ENCODE measurements at places on chromosomes 2 and 18.

- no peak for DNase-seq
Observed at GRCh38 chr2:222756362-222756831, 84.9 kb downstream of the MOGAT1 start.

DNA sequence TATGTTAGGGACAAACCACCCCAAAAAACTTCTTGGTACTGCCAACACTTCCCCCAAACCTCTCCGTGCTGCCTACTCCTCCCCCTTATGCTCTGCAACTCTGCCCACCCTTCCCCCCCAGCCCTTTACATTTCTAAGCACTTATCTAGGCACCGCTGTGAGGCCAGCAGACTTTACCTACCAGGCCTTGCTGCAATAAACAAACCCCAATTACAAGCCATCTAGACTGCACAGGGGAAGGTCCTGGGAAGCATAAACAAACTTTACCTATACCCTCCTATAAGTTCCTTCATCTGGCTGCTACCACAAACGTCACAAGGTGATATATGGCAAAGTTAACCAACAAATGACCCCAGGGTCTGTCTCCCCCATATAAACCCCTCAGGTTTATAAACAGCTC lies 259.4 kb upstream of the GULP1 start:
- no peak for DNase-seq

DNA sequence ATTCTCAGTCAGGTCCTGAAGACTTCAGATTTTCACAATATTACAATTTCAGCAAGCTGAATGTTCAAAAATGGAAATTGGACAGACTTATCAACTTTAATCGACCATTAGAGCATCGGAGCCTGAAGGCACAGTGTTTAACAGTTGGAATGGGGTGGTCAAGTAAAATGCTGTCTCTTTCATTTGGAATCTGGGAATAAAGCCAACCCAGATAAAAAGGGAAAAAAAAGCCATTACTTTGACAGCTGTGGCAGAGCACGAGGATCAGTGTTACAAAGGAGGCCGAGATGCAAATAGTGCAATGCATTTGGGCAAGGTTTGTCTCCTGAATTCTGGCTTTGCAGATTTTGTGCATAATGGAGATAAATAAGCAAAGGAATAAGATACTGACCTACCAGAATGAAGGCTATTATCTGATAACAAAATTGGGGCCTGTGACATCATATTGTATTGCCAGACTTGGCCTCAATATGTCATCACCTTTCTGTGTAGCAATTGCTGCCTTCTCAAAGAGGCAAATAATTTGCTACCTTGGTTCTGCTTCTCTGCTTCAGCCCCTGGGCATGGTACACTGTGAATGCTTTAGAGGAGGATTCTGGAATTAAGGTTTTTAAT lies 277.5 kb upstream of the KLHL29 start:
- no peak for DNase-seq

DNA sequence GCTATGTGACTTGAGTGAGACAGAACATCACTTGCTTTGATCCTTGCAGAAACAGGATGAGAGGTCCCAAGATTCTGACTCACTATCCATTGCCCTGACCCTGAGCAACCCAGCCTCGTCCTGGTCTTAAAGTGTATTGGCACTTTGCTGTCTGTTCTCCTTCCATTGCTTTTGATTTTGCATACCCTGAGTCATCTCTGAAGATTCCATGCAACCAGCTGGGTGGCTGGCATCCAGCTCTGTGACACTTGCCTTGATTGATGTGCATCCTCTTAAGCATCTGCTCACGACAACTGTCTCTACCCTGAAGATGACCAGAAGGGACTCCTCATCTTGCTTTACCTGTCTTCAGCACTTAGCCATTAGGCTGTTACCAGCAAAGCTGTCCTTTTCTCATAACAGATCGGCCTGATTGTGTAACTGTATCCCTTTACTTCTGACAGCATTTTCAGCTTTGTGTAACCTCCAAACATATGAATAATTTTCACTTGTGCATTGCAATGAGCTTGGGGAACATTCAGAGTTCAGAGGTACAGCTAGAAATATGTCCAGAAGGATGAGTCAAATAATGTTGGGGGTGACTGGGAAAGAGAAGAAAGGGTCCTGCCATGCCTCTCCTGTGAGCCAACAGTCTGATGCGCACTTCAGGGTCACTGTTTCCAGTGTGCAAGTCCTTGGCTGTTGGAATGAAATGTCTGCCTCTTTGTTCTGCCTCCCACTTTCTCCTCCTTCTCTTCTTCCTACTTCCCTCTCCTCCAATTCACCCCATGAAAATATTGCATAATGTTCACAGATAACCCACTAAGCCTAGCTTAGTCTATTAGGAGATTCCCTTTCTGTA lies 249.7 kb upstream of the OSR1 start:
- no peak for DNase-seq

- DNase-seq = no peak
Observed at GRCh38 chr18:54147439-54147838, 77.0 kb downstream of the MBD2 start.

DNA sequence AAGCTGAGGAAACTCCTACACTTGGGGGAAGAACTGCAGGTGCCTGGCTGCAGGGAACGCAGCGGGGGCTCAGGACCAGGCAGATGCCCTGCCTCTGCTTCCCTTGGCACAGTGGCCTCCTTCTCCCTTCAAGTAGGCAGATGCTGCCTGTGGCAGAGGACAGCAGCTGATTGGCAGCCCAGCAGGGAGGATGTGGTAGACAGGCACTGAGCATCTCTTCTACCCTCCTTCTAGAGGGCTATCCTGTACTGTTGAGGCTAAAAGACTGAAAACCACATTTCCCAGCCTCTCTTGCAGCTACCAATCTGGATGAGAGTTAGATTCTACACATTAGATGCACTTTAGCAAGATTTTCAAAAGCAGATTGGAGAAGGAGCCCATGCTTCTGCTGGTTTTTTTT lies 105.7 kb downstream of the MSH2 start:
- DNase-seq = no peak

DNA sequence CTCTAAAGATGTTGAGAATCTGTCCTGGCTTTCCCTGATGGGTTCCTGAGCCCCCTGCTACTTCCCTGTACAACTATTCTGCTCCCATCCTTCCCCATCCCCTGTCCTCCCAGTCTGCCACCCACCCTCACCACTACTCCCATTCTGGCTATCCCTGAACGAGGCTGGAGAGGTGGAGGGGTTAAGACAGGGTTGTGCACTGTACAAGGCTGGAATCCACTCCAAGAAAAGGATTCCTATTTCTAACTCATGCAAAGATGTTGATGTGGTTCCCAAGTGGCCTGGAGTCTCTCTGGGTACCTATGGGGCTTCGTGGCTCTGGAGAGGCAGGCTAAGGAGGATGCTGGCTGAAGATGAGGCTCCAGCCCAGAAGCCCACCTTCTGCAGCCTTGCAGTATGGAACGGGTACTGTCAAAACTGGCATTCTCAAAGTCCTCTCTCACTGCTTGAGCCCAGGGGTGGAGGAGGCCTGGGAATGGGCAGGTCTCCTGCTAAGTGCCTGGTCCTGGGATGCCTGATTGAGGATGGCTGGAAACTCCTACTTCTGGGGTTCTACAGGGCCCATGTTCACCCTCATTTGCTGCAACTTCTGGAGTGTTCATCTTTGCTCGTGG lies 1.3 kb upstream of the FEV start:
- DNase-seq = no peak

- no peak for DNase-seq
Observed at GRCh38 chr2:9895669-9896590, 52.7 kb downstream of the TAF1B start.

DNA sequence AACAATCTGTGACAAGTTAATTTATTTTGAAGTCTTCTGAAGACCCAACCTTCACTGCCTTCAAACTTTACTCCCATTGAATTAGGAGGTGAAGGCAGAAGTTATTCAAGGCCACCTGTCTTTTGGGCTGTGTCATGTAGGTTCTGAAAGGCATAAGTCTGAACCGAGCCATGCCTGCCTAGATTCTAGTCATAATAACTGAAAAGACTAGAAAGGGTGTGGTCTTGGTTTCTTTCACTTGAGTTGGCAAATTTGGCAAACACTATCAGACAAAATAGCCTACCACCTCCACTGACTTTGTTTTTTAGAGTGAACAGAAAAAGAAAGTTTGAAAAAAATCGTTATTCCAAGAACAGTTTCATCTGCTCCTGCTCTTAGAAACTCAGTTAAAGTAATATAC lies 38.4 kb downstream of the PPM1B start:
- no peak for DNase-seq

DNA sequence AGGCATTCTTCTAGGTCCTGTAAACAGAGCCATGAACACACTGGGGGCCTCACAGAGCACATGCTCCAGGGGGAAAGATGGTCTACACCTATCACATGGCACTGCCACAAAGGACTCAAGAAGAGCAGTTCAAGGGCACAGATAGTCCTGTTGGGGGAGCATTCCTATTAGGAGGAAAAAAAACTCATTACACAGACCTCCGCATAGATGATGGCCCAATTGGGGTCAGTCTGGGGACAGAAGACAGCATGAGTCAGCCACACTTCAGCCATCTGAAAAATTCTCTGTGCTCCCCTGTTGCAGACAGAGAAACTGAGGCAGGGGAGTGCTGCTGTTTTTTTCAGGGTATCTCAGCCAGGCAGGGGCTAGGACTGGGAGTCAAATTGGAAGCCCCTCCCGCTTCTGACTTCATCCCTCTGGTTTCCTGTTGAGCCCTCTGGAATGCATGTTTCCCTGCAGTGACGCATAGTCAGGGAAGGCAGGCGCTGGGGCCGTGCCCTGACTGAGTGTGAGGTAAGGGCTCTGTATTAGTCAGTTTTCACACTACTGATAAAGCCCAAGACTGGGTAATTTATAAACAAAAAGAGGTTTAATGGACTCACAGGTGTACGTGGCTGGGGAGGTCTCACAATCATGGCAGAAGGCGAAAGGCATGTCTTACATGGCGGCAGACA lies 67.9 kb downstream of the RHOB start:
- DNase-seq = no peak

- peak; percentile 56 for DNase-seq
Observed at GRCh38 chr2:224520064-224520463, 65.1 kb downstream of the CUL3 start.

DNA sequence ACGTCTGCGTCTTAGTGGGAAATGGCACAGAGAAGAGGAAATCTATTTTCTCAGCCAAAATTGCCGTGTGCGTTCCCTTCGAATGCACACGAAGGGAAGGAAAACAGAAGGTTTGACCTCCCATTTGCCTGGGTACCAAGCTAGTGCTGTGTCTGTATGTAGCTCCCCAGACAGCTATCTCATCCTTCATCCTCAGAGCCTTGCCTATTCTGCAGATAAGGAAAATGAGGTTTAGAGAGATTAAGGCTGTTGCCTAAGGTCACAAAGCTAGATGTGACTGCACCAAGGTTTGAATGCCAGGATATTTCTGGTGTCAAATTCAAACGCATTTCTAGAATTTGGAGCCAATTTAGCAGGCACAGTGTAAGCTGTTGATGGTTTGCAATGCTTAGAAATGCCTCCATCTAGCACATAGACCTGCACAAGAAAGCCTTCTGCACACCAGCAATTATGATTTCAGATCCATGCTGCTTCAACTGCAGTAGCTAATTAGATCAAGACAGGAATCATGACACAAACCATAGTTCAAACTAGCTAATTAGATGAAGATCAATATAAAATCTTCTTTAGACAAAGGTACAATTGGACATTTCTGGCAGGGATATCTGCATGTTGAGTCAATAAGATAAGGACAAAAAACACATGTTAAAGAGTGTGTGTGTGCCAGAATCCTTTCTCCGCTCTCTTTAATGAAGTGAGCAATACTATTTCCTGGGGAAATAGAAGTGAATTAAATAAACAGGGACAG lies 115.1 kb downstream of the CMPK2 start:
- no peak for DNase-seq

GRCh38 chr2:136139631-136140030 lies 21.7 kb upstream of the CXCR4 start:
- peak; percentile 3 for DNase-seq

DNA sequence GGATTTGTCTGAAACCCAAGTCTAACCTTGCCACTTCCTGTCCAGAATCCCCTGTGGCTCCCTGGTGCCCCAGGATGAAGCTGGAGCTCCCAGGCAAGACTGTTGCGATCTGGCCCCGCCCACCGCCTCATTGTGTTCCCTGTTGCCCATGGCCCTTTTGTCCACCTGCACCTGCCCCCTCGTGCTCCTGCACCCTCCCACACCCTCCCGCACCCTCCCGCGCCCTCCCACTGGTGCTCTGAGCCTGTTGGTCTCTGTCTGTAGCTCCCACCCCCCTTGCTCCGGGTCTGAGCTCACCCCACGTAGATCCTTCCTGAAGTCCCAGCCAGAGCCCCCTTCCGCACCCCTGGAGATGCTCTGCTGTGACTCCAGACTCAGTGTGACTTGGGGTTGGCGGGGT lies 244.4 kb downstream of the ATAD2B start:
- DNase-seq = no peak

- DNase-seq = no peak
Observed at GRCh38 chr2:168466834-168467565, 10.9 kb downstream of the CERS6 start.

- DNase-seq = no peak
Observed at GRCh38 chr2:150495993-150496627, 8.6 kb upstream of the RND3 start.

GRCh38 chr2:239194731-239195317 lies 206.0 kb downstream of the HDAC4 start:
- DNase-seq = no peak

DNA sequence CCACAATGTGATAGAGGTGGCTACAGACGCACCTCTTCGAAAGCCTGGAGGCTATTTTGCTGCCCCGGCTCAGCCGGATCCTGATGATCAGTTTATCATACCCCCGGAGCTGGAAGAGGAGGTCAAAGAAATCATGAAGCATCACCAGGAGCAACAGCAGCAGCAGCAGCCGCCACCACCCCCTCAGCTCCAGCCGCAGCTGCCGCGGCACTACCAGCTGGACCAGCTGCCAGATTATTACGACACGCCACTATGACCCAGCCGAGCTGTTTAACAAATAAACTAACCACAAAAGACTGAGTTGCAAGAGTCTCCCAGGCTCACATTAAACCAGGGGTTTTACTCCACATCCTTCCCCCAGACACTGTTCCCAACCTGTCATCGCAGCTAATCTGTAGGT lies 263.8 kb downstream of the PHLPP1 start:
- DNase-seq = no peak

DNA sequence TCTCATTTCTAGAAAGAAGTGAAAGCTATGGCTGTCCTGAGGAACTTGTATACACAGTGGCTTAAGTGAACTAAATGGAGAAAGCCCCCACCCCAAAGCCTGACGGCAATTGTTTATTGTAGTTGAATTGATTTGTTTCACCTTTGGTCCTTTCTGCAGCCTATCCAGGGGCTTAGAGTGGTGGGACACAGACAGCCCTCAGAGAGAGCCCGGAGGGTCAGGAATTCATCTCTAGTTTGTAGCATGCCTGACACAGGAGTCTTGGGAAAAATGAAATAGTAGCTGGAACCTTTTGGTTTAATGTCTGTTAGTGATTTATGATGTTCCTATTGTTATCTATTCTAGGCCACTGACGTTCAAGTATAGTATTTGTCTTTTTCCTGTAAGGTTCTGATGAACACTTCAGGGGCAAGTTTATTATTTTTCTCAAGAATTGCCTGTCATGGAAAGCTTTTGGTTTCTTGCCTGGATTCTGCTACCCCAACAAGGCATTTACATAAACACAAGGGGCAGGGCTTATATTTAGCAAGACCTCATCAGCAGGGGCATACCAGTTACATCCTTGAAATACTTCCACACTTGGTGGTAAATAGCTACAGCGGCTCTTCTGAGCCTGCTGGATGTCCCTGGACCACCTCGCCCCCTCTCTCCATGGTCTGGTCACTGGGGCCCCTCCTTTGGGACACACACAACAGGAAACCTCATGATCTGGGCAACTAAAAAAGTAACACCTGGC lies 44.4 kb downstream of the KCNE4 start:
- DNase-seq = no peak

GRCh38 chr18:44733069-44733753 lies 52.5 kb downstream of the SETBP1 start:
- DNase-seq = peak; percentile 60

- DNase-seq = no peak
Observed at GRCh38 chr2:52465287-52465686, 1302.3 kb upstream of the CHAC2 start.

All from activated T-cell treated with anti-CD3 and anti-CD28 coated beads, Interleukin-2, amount 50 U/mL, for 48 hours (primary cell).